ENCODE measurements at places on chromosomes 2 and 18.

GRCh38 chr2:144369416-144369815, 150.5 kb downstream of the ZEB2 start:
- no peak for DNase-seq

DNA sequence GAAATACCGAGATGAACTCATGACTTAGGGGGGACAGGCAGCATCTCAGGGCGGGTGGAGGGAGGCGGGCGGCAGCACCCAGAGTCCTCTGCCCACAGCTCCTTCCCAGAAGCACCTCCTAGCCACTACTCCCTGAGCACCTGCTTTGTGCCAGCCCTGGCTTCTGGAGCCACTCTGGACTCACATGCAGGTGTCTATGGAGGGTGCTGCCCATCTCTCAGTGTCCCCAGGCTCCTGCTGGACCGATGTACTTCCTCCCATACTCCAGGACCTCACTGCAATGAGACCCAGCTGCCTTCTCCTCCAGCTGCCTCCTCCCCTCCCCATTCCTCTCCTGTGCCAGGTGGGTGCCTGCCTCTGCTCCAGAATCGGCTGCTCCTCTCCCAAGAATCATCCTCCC, 22.1 kb upstream of the OTOS start:
- DNase-seq = no peak

GRCh38 chr2:211181626-211182025, 625.2 kb downstream of the CPS1 start:
- DNase-seq = no peak

DNA sequence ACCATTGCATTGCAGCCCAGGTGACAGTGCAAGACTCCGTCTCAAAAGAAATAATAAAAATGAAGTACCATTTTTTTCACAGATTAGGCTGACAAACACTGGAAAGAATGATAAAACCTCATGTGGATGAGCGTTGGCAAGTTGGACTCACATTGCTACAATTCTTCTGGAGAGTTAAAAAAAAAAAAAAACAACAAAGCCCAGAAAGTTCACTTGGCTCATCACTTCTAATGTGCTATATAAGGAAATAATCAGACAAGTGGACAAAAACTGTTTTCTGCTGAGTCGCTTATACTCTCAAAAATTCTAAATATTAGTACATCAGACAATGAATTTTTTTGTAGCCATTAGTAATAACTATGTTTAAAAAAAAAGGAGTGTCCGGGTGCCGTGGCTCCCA, 38.4 kb downstream of the PKP4 start:
- DNase-seq = no peak
